ENCODE measurements at places on chromosomes 13 and 19.

- no peak for DNase-seq
These were observed 5.1 kb downstream of the LYPD5 start for GRCh38 chr19:43797118-43797517.

DNA sequence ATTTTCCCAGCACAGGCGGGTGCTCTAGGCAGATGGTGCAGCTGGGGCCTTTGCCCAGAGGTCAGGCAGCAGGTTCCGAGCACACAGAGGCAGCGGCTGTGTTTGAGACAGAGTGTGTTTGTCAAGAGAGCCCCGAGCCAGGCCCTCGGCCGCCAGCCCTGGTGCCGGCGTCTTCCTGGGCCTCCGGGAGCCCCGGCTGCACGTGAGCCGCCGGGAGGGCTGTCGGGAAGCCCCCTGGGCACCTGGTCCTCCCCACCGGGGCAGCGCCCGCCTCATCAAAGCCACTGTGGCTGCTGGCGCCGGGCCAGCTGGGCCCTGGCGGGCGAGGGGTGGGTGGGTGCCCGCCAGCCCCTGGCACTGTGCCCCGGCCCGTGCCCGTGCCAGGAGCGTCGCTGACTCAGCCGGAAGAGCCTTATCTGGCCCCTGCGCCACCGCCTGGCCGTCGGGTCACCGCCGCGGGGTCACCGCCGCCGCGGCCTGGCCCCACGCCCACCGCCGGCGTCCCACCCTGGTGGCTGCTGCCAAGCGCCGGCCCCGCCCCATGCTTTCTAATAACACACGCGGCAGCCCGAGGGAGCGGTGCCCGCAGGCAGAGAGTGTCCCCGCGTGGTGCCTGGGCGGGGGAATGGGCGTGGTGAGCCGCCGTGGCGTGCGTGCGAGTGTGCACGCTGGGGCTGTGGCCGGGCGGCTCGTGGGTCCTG, 14.9 kb downstream of the ARID3A start:
- DNase-seq: peak; percentile 68

- DNase-seq: no peak
These were observed 569.9 kb downstream of the UQCRFS1 start for GRCh38 chr19:28642787-28643683.

- DNase-seq: no peak
These were observed 44.3 kb downstream of the MCF2L start for GRCh38 chr13:113013303-113013702.

GRCh38 chr13:21435687-21436151, 23.4 kb downstream of the ZDHHC20 start:
- peak; percentile 34 for DNase-seq

DNA sequence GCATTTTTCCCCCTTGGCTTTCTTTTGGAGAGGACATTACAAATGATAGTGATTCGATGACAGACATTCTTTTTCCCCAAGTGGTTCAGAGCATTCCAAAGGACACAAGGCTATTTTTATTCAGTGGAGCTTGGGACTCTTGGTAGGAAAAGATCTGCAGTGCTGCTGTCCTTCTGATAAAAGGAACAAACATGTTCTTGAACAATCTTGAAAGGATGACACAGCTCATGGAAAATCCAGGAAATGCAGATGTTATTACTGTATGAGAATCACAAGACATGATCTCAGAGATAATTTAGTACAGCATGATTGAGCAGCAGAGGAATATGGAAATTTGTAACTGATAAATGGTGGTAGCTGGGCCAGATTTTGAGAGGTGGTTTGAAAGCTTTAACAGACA, 96.2 kb upstream of the RFC3 start:
- no peak for DNase-seq

- no peak for DNase-seq
These were observed 1503.5 kb downstream of the UQCRFS1 start for GRCh38 chr19:27709496-27709895.

DNA sequence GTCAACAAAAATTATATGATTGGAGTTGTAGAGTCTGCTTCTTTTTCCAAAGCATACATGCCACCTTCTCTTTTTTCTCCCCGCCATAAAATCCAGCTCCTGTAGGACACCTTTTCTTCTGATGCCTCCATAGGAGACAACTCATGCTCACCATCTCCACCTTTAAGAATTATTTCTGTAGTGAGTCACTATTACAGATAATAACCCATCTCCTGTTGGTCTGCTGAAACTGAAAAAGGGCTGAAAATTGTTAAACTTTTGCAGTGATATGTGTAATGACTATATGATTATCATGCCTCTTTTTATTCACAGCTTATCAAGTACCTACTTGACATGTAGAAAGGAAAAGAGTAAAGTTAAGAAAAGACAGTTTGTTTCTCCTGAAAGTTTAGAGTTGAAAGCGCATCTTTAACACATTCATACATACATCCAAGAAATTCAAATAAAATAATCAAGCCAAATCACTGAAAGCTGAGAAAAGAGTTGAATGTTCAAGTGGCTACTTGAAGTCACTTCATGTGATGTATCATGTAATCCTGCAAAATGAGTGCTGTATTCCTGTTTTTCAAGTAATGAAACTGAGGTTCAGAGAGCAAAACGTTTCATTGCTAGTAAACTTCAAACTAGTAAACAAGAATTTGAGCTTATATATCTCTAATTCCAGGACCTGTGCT, 35.5 kb upstream of the LPAR6 start:
- no peak for DNase-seq

GRCh38 chr19:35404879-35405622, 34.2 kb downstream of the GPR42 start:
- no peak for DNase-seq

GRCh38 chr19:15810335-15810734, 5.1 kb downstream of the OR10H1 start:
- no peak for DNase-seq

DNA sequence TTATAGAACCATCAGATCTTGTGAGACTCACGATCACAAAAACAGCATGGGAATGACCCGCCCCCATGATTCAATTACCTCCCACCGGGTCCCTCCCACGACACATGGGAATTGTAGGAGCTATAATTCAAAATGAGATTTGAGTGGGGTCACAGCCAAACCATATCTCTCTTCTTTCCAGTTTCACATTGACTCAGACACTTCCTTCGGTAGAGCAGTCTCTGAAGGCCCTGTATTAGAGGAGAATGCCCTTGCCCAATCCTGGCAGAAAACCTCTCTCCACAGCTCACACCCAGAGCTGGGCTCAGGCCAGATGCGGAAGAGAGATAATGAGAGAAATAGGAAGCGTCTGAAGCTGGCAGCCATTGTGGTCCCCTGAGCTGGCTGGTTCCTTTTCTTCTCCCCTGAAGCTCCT, 72.4 kb upstream of the CLDN10 start:
- no peak for DNase-seq

- no peak for DNase-seq
These were observed 44.1 kb downstream of the CCNE1 start for GRCh38 chr19:29855741-29856500.

DNA sequence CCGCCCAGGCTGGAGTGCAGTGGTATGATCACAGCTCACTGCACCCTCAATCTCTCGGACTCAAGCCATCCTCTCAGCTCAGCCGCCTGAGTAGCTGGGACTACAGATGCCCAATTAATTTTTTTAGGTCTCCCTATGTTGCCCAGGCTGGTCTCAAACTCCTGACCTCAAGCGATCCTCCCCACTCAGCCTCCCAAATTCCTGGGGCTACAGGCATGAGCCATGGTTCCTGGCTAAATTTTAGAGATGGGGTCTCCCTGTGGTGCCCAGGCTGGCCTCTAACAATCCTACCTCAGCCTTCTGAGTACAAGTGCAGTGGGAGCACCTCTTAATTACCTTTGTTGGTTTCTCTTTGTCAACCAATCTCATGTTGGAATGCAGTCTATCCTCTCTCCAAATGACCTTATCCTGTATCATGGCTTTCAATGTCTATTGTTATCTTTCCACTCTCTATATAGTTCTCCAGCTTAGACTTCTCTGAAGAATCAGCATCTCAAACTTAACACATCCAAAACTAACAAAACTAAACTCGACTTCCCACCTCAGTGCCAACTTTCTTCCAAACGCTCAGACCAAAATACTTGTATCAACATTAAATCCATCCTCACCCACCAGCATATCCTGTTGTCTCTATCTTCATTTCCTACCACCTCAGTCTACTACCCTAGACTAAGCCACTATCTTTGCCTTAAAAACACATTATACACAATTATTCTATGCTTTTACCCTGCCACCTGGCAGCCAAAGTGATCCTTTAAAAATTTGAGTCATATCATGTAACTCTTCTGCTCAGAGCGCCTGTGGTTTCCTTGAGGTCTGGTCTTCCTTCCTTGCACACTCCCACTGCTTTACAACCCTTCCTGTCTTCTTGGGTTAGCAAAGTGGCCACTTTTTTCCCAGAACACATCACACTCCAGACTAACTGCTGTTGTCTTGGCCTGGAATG, 6.7 kb downstream of the TPT1 start:
- peak; percentile 31 for DNase-seq

DNA sequence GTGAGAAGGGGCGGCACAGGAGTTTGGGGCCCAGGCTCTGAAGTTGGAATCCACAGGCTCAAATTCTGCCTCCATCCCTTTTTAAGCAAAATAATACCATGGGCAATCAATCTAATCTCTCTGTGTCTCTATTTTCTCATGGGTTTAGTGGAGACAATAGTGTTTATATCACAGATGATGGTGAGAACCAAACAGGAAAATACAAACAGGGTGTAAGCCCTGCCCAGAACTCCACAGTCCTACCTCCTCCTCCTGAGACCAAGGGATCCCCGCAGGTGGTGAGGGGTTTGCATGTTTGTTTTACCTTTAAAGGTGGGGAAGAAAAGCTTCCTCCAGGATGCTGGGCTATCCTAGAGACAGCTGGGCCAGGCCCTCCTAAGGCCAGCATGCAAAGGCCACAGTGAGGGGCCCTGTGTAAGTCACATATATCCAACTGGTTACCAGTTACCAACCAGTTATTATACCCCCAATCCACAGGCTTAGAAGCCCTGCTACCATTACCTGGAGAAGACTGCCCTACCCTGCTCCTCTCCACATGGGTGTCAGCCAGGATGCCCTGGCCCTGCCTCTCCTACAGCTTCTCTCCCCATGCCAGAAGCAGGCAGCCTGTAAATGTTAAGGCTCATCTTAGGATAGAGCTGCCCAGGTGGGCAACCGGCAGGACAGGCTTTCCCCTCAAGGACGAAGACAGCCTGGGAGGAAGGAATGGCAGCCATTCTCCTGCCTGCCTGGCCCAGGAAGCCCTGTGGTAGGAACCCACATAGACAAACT, 658.4 kb downstream of the UQCRFS1 start:
- DNase-seq: no peak

GRCh38 chr13:112714376-112715174, 24.7 kb downstream of the ATP11A start:
- no peak for DNase-seq

DNA sequence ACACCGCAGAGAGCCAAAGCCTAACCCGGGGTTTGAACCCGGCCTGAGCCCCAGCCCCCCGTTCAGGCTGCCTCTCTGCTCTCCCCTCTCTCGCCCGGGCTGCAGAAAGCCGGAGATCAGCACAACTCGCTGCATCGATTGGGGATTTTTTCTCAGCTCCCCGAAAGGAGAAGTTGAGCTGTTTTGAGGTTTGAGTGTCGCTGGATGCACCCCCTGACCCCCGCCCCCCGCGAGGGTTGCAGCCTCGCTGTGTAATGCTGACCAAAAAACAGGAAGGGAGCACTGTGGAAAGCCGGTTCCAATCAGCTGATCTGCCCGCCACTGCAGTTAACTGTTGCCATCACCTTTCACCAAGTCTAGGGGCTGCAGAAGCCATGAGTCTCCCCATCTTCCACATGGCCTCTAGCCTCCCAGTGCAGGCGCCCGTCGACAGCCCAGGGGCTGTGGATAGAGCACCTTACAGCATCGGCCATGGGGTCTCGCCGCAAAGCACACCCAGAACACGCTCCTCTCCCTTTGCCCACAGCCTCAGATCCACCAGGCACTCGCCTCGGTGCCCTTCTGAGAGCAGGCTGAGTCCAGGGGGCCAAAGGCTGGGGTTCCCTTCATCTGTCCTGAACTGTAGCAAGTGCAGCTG, 34.5 kb downstream of the MYO9B start:
- no peak for DNase-seq

DNA sequence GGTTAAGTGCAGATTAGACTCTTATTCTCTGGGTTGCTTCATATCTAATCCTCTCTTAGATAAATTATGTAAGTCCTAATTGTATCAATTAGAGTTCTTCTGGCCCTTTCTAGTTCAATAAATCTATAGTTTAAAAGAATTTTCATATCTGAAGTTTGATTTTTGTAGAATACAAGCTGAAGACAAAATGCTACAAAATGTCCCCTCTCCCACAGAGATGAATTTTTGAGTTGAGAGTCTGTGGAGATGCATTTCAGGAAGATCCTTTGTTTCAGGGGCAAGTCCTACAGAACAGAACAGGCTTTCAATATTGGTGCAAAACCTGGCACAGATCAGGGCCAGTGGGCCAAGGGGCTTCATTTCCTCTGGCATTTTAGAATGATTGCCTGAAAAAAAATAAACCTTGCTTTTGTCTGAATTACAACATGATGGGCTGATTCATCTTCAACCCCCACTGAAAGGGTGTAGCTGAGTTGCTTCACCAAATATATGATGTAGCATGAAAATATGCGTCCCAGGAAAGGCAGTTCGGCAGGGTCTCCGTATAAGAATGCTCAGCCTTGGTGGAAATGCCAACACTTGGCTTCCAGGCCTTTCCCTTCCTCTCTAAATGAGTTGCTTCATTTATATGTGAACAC, 6.4 kb upstream of the IPO5 start:
- DNase-seq: no peak

- DNase-seq: no peak
These were observed 56.8 kb upstream of the GPR183 start for GRCh38 chr13:99363949-99364348.

GRCh38 chr13:103306163-103306562, 239.9 kb upstream of the SLC10A2 start:
- no peak for DNase-seq
